Activated T-helper 1 cell treated with Interleukin-2 at 50 U/mL for 16 hours (primary cell): ENCODE measurements at places on chromosomes 3 and 15.

- no peak for DNase-seq
Observed at GRCh38 chr3:35722902-35723301, 83.6 kb downstream of the ARPP21 start.

DNA sequence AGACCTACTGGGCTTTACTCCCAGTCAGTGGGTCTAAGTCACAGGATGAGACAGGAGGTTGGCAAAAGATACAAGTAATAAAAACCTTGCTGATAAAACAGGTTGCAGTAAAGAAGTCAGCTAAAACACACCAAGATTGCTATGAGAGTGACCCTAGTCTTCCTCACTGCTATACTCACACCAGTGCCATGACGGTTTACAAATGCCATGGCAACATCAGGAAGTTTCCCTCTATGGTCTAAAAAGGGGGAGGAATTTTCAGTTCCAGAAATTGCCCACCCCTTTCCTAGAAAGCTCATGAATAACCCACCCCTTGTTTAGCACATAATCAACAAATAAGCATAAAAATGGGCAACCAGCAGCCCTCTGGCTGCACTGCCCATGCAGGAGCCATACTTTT is 966.7 kb upstream of the ROBO1 start:
- no peak for DNase-seq

DNA sequence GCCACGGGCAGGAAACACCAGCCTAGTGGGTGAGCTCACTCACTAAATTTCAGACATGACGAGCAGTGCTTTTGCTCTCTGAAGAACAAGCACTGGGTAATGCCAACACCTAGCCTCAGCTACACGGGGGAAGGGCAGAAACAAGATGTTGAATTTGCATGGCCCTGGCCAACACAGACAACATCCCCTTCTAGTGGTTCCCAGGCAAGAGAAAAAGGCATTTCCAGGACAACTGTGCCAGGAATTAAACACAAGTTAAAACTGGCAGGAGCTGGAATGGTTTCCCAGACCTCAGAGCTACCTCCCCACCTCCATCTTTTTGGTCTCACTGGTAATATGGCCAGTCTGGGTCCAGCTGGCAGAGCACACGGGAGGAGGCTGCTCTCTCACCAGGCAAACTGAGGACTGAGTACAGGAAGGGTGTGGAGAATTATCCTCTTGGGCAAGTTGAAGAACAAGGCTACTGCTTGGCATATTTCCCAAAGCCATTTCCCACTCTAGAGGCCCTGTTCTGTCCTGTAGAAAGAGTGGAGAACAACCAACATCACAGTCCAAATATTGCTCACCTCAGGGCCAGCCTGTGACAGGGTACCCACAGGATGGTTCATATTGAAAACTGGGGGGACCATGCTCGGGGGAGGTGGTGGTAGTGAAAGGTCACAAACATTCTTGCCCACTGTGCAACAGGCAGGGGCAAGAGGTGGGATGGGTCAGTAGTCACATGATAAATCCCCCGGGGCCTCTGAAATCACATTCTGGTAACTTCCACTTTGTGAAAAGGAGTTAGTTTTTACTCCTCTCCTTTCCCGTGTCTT is 26.5 kb downstream of the TSPAN3 start:
- no peak for DNase-seq

DNA sequence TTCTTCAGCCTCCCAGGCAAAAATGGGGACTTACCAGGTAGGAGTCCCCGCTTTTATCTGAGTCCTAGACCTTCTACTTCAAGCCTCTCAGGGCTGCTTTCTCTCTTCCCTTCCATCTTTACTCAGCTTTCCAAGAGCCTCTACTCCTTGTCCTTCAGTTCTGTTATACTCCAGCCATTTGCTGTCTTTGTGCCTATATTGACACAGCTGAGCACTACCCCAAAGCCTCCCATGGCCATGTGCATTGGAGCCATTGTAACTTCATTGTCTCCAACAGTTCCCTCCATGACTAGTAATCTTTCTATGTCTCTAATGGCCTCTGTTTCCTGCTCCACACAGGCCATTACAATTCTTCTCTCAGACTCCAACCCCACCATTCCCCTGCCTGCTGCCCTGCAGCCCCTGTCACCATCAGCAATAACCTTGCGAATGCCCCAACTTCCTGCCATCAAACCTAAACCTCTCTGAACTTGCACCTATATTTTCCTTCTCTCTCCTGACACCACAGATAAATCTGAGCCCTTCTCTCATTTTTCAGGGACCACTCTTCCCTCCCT is 77.9 kb upstream of the ADPGK start:
- DNase-seq = no peak

- DNase-seq = peak; percentile 8
Observed at GRCh38 chr3:172673210-172673679, 37.6 kb downstream of the NCEH1 start.

DNA sequence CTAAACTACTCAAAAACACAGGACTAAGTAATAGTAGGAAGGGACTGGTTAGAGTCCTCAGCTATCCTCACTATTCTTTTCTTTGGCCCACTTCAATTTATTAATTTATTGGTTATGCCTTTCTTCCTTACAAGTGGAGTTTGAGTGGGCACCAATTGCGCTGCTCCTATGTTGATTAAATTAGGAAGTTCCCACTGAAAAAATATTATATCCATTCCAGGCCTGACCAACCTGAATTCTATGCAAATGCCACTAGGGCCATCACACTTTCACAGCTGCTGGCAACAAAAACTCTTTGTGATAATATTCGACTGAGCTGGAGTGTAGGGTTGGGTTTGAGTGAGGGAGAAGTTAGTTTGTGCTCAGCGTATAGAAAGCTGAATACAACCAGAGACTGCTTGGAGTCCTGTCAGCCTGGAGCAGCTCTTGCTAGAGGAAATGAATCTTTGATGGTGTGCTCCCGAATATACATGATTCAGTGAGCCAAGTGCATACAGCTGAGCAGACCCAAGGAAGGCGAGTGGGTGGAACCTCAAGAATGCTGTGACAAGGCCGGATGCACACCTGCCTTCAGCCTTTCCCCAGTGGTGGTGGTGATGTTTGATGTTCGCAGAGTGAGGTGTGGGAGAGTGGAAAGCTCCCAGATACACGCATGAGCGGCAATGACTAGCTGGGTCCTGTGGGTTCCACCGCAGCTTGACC is 1.5 kb downstream of the ARHGEF3 start:
- DNase-seq = peak; percentile 54

DNA sequence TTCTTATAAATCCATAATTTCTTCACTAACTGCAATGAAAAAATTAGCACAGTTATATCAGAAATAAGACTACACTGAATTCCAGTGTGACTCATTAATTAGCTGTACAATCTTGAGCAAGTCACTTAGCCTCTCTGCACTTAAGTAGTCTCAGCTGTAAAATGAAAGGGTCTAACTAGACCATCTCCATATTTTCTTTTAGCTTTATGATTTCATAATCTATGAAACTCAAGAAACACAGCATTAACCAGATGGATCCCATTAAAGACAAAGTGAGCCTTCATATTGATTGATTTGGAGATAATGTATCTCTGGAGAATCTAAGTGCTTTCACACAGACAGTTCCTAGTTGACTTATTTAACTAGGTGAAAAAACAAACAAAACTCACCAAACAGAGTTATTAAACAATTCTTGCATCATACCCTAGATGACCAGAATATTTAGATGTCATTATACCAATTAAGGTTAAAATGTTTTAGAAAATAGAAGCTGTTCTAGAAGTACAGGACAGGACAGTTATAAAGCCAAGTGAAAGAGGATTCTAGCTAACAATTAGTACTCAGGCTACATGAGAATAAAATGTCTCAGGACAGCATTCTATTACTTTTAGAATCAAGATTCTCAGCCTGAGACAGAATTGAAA is 11.2 kb downstream of the CSNK1G1 start:
- DNase-seq = no peak
